B cell (primary cell): ENCODE measurements at places on chromosomes 5 and 9. TPM values are rescaled to one million over a fixed set of nuclear protein-coding genes. Genes with fewer than 3 reads are reported as not detected.

- no peak for DNase-seq
Measured at GRCh38 chr5:69305512-69305911, 27.1 kb downstream of the CCDC125 start.

Gene DEPDC1B
- 0.25 and 0.85 TPM in 2 replicates for total RNA-seq

- DNase-seq, result no peak
Measured at GRCh38 chr9:133560311-133560710, 25.8 kb downstream of the ADAMTSL2 start.

- no peak for DNase-seq
Measured at GRCh38 chr5:65172486-65173129, 309.1 kb downstream of the ADAMTS6 start.

DNA sequence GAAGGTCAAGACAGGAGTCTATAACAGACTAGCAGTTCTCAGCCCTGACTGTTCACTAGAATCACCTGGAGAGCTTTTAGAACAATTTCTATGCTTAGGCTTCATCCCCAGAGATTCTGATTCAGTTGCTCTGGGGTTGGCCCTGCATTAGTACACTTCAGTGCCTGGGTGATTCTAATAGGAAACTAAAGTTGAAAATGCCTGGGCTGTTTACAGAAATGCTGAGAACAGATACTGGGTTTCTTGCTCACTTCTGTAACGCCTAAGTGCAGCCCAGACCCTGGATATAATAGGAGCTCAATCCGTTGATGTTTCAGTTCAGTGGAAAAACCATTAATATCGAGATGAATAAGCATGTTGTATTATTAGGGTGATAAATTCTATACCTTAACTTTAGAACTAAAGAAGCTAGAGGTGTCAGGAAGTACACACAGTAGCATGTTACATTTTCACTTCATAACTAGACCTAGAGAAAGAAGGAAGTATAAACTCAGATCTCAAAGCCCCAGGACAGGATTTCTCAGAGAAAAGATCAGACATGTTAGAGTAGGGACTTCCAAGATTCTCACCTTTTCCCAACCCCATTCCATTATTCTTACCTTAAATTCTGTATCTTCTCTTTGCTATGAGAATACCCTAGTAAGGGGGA, 20.4 kb downstream of the HAVCR2 start:
- no peak for DNase-seq

DNA sequence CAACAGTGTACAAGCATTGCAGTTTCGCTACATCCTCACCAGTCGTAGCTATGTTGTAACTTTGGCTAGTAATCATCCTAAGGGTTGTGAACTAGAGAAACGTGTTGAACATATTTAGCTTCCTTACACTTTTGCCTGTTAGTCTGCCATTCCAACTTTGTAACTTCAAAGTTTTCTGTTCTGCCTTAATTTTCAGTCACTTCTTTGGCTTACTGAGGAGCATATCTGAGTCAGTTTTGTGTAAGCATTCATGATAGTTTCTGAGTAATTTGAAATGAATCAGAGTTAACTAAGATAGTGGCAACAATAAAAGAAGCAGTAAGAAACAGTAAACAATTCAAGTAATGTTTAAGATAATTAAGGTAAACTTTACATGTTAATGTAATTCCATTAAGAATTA, 58.9 kb upstream of the MCCC2 start:
- no peak for DNase-seq

DNA sequence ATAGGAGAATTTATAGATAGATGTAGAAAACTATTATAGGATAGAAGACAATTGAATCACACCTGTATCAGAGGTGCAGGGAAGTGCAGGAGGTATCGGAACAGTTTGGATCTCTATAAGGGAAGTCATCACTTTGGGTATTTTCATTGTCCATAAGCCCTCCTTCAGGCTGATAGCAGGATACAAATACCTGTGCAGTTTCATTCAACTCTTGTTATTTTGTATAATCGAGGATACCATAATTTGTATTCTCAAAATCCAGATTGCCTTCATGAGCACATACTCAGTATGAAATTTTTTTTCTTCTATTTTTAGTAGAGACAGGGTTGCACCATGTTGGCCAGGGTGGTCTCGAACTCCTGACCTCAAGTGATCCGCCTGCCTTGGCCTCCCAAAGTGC, 289.1 kb downstream of the AOPEP start:
- no peak for DNase-seq

Gene COL27A1
- total RNA-seq, result 0.27 TPM in 2 replicates

Gene BARX1
- not detected in 2 replicates for total RNA-seq

Gene STPG3
- not detected in 2 replicates for total RNA-seq

Gene WDR38
- total RNA-seq, result not detected in 2 replicates

DNA sequence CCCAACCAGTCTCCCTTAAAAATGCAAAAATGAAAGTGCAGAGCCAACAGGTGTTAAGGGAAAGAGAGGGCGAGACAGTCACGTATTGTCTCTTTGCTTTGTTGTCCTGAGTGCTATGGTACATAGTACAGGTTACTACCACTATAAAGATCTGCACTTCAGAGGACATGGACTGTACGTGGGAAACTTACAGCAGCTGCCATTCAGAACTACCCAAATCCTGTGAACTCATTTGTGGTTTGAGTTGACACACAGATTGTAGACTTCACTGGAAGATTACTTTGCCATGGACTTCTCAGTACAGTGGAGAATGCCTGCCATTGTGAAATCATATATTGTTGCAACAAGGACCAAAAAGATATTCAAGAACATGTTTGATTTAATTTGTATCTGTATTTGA, 34.8 kb downstream of the FBXO38 start:
- no peak for DNase-seq

DNA sequence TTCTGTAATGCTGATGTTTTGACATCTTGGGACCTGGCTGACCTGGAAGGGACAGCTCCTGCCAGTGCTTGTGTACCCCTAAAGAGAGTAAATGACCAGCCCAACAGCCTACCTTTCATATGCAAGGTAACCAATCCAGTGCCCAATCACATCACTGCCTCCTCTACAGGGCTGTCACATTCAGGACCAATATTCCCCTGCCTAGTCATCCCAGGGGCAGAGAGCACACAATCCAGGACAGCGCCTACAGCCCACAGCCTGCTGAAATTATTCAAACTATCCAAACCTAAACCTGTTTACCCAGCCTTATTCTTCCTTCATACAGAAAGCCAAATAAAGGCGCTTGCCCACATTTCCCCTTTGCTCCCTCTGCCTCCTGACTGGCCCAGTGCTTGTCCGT, 284.1 kb downstream of the CTNND2 start:
- DNase-seq, result no peak

GRCh38 chr5:174301848-174302625, 256.5 kb downstream of the NSG2 start:
- no peak for DNase-seq

Gene EEIG1
- total RNA-seq, result 245 and 267 TPM in 2 replicates

- DNase-seq, result no peak
Measured at GRCh38 chr5:68279984-68280383, 64.4 kb downstream of the PIK3R1 start.

DNA sequence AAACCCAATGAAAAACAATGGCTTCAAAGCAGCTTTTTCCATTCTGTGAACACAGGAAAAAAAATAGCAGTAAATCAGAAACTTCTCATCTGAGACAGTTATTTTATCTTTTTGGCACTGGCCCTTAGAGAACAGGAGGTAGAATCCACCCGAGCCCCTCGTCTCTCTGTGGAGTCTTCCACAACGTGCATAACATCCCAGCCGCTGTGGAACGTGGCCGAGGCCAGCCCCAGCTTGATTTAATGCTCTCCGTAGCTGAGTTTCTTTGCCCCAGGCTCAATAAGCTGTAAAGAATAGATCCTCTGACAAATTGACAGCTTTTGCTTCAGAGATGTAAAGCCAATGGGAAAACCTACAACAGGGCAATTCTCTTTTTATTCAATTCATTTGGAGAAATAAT, 107.9 kb upstream of the DAP start:
- no peak for DNase-seq

DNA sequence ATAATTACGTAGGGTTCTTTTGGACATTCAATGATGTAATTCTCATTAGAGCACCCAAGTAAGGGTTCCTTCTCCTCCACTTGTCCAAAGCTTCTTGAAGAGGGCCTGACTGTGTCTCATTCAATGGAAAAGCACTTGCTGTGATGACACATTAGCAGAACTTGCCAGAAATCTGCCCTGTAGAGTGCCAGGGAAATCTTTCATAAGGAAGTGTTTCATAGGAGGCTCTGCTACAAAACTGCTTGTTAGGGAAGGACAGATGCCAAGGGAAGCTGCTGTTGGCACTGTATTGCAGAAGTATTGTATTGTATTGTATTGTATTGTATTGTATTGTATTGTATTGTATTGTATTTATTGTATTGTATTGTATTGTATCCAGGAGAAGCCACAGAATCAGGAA, 45.5 kb upstream of the MPDZ start:
- no peak for DNase-seq

GRCh38 chr5:96652769-96653454, 9.3 kb upstream of the CAST start:
- no peak for DNase-seq

DNA sequence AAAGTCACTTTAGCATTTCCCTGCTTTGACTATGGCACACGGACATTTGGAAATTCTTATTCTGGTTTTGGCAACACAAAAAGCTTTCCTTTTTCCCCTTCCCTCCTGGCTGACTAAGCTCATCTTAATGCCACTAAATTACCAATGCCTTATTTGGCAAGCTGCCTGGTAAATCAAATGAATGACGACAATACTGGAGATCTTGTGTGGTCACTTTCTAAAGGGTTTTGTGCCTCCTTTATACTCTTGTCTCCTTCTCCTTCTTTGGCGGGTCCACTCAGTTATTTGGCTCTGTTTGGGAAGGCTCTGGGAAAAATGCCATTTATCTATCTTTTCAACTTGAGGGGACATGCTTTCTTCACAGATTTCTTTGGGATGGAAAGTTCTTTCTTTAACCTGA, 34.9 kb downstream of the SH3GL2 start:
- no peak for DNase-seq

Gene STXBP1
- 0.62 and 0.78 TPM in 2 replicates for total RNA-seq

Gene C9orf50
- total RNA-seq, result not detected in 2 replicates

DNA sequence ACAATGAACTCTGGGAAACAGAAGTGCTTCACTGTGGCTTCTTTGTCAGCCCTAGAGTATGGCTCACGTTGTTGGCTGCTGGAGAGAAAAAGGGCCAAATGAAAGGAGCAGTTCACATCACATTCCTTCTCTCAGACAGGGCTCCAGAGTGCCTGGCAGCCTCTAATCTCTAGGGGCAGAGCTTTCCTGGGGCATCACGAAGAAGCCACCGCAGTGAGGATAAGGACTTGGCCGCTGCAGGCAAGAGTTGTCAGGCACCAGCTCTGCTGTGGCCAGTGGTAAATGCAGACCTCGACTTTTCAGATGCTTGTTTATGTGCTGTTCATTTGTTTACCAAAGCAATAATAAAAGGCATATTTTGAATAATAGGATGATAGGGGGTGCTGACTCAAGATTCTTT, 227.2 kb downstream of the ICE1 start:
- DNase-seq, result no peak

DNA sequence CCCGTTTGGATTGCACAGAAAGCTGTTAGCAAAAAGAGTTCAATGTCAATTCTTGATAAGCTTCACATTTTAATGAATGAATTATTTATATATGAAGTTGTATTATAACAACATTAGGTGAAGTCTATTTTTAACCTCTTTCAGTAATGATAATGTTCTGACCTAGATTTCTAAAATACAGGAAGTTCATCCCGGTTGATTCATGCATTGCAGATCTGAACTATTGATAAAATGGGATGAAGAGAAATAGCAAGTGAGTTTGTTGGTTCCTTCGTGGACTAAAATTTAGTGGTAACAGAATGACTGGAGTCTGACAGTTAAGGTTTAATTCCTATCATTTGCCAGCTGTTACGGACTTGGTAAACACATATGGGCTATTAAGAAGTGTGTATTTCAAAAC, 180.5 kb downstream of the PCSK1 start:
- no peak for DNase-seq

- no peak for DNase-seq
Measured at GRCh38 chr5:93658044-93658443, 75.0 kb downstream of the NR2F1 start.

DNA sequence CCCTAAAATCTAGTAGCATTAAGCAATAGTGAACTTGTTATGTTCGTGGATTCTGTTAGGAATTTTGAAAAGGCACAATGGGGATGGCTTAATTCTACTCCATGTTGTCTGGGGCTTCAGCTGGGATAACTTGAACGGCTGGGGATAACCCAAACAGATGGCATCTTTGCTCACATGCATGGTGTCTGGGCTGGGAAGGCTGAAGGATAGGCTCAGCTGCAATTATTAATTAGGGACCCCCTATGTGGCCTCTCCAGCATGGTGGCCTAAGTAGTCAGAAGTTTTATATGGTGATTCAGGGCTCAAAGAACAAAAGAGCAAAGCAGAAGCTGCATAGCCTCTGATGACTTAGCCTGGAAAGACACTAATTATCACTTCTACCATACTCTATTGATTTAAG, 551.1 kb downstream of the PSAT1 start:
- DNase-seq, result no peak

- DNase-seq, result no peak
Measured at GRCh38 chr9:89661391-89661949, 56.7 kb downstream of the GADD45G start.

DNA sequence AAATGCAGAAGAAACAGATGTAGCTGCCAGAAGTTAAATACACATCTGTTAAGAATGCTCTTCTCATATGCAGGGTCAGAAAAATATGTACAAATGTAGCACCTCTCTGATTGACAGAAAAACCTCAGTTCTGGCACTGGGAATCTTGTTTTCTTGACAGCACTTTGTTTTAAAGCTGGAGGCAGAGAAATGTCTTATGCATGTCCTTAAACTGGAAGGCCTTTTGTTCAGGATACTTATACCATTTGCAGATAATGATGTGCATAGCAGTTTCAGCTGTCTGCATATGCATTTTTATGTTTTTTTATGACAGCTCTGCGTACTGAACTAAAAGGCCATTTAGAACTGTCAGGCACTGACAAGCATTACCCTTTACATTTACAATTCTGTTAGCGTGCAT, 567.9 kb downstream of the EBF1 start:
- no peak for DNase-seq

DNA sequence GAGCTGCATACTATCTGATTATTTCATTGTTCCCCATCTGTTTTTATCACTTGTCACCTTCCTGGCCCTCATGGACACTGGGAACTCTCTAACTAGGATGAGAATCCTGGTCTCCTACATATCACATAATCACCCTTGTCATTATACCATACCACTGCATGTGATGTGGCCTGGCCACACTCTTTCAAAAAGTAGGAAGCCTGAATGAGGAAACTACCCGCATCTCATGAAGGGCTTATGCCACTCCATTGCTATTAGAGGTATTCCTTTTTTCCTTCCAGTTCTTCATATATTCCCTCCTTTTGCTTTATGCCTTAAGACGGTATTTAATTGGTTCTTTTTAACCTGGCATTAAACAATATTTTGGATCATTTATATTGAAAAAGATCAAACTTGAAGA, 1341.4 kb upstream of the NUDT12 start:
- no peak for DNase-seq

Gene KIF4B
- total RNA-seq, result not detected in 2 replicates

DNA sequence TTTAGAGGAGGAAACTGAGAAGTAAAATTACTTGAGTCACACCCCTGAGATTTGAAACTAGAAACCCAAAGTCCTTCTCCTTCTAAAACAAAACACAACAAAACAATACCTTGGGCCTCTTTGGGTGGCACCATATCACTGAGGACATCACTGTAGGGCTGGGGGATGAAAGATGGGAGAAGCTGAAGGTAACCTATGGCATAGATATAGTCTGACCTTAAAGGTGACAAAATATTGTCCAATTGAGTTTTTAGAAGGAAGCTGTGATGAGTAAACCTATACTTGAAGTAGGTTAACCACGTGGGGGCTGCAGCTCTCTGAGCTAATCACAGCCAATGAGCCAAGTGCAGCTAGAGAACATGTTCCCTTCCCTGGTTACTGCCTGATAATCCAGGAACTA, 167.4 kb upstream of the CD180 start:
- no peak for DNase-seq

- no peak for DNase-seq
Measured at GRCh38 chr5:58121391-58121790, 338.5 kb downstream of the PLK2 start.
